Progenitor cell of endocrine pancreas (in vitro differentiated cells): ENCODE measurements at places on chromosomes 5 and 9.

GRCh38 chr9:6680797-6681146 is 35.2 kb upstream of the GLDC start:
- DNase-seq, result no peak

GRCh38 chr9:69199769-69200470 is 25.8 kb downstream of the TJP2 start:
- no peak for DNase-seq

DNA sequence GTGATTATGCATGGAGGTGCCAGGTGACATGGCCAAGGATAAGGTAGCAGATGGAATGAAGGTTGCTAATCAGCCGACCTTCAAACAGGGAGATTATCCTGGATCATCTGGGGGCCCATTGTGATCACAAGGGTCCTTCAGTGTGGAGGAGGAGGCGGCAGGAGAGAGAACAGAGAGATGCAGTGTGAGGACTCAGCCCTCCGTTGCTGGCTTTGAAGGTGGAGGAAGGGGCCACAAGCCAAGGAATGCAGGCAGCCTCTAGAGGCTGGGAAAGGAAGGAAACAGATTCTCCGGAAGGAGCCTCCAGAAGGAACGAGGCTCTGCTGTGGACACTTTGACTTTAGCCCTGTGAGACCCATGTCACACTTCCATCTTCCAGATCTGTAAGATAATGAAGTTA is 27.4 kb upstream of the EEIG1 start:
- DNase-seq, result no peak

DNA sequence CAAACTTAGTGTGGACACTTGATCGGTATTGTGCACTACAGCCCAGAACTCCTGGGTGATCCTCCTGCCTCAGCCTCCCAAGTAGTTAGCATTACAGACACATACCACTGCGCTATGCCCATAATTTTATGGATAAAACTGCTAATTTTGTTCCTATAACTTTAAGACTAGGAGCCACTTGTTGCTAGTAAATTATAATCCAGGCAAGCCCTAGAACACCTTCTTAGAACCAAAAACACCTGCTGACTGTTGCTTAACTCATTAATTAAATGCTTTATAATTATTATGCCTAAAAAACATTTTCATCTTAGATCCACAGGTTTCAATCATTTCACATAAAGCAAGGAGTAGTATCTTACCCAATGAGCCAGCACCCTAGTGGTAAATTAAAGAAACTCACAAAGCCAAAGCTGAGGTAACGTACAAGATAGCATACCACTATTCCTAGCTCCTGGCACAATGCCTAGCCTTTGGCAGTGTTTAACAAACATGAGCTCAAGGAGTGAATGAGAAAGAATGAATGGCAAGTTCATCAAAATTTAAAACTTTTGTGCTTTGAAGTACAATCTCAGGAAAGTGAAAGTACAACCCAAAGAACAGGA is 5.4 kb downstream of the MRPS27 start:
- DNase-seq, result no peak

GRCh38 chr9:131405428-131405827 is 11.5 kb downstream of the PRRC2B start:
- no peak for DNase-seq

DNA sequence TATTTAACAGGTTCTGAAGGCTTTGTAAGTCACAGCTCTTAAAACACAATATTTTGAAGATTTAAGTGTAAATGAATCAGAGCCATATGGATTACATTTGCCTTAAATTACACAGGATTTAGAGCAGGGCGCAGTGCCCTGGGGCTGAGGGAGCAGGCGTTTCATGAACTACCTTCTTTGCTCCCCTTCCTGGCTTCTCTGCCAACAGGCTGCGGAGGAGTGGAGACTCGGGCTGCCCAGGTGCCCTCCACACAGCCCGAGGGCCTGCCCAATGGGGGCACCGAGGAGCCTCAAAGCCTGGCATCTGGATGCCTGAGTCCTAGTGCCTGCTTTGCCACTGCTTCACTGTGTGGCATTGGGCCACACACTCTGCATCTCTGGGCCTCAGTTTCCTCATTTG is 90.6 kb upstream of the HAND1 start:
- no peak for DNase-seq

DNA sequence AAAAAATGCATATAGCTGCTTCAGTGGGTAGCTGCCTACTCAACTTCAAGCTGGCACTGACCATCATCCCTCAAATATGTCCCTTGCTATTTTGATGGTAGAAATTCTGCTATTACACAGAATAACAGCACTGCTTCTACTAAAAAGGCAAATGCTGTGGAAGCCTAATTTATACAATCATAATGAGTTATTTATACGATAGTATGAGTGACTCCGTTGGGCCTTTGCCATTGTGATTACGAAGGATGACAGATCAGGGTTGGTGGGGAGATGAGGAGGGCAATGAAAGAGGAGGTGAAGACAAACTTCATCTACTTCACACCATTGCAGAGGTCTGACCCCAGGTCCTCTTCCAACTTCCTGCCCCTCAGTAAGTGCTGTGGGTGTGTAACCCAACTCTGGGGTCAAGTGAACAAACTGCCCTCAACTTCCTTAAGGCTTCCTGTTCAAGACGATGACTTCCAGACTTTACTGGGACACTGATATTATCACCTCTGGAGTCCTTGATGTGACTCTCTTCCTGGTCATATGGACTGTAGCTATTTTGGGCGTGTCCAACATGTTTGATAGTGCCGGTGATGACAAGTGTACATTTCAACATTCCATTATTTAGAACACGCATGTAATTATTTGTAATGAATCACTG is 74.1 kb upstream of the RPS23 start:
- no peak for DNase-seq

- no peak for DNase-seq
These were observed 594.9 kb downstream of the CCDC171 start for GRCh38 chr9:16147726-16148125.

- no peak for DNase-seq
These were observed 221.9 kb downstream of the IRX2 start for GRCh38 chr5:2529371-2530092.

DNA sequence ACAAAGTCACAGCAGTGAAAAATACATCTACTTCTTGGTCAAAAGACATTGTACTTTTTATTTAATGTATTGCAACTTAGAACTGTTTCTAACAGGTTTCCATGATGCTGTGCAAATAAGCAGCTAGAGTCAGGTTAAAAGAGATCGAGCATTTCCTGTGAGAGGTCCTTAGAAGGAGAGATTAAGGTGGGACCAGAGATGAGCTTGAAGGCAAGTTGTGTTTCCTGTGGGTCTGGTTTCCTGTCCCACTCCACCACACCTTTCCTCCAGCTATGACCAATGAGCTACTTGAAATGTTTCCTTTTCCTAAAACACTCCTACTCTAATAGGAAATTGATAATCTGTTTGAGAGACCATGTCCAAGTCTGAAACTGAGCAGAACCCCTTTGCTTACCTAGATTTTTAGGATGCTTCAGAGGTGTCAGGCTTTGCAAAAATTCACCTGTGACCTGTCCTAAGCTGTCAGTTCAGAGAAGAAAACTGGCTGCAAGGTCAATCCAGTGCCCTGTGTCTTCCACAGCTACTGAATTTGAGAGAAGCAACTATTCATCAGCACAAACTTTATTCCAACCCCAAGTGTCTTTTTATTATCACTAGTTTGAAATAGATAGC is 13.1 kb upstream of the RLN1 start:
- no peak for DNase-seq
